ENCODE measurements at places on chromosomes 1 and 21.

DNA sequence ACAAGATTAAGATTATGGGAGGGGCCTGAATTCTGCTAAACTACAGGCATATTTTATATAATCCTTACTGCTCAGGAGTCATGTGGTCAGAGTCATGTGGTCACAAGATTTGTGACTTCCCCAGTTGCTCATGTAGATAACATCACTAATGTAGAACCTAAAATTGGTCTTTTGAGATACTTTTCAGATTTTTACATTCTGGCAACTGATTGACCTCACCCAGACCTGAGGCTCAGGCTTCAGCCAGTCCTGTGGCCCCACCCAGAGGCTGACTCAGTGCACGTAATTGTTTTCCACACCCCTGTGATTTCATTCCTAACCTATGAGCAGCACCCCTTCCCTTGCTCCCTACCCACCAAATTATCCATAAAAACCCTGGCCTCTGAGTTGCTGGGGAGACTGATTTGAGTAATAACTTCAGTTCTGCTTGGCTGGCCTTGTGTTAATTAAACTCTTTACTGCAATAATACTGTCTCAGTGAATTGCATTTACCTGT, 41.7 kb upstream of the ZNF326 start:
- DNase-seq = peak; percentile 12

DNA sequence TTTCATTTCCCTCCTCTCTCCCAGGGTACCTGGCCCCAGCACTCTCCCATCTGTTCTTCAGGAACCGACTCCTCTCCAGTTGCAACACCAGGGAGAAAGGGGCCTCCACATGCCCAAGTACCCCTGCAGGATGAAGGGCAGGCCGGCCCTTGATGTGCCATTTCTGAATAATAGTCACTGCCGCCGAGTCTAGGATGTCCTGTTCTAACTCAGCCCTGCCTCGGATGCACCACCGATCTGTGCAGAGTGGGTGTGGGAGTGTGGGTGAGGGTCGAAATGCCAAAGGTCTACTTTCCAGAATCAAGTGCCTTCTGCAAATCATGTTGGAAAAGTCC, 25.4 kb upstream of the SPSB1 start:
- DNase-seq = no peak

DNA sequence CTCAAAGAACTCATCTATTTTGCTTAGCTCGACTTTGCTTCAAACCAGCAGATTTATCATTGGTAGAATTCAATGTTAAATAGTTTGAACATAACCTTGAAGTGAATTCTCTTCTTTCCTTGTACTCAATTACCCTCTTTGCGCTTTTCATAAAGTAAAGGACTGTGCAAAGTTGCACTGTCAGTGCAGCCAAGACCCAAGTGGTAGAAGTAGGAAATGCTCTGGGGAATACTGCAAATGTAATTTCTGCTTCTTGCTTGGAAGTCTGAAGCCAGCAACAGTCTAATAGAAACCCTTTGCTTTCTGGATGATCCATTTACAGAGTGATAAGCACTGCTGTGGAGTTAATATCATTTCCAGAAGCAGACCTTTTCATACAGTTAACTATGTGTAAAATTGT, 936.7 kb upstream of the TMPRSS15 start:
- no peak for DNase-seq

GRCh38 chr1:90393025-90393424, 324.1 kb downstream of the BARHL2 start:
- no peak for DNase-seq

DNA sequence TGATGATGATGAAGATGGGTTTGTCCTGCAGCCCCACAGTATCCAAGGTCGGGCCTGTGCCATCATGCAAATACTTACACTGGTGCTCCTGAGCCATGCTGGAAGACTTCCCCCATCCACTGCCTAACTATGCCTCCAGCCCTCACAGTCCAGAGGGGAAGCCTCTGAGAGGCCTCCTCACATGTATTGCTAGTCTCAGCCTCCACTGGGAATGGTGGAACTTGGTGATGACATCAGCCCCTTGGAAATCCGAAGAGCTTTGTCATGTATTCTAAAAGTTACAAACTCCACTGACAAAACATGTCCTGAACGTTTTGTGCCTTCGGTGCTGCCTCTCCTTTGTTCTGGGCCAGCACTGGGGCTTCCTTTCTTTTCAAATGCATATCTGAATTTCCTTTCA, 61.1 kb upstream of the DMRTB1 start:
- no peak for DNase-seq

Measured in activated CD4-positive, alpha-beta T cell treated with anti-CD3 and anti-CD28 coated beads, Interleukin-2, amount 50 U/mL, for 4 hours (primary cell).